NCI-H1930 (cell line): ENCODE measurements at places on chromosomes 7 and 10.

DNA sequence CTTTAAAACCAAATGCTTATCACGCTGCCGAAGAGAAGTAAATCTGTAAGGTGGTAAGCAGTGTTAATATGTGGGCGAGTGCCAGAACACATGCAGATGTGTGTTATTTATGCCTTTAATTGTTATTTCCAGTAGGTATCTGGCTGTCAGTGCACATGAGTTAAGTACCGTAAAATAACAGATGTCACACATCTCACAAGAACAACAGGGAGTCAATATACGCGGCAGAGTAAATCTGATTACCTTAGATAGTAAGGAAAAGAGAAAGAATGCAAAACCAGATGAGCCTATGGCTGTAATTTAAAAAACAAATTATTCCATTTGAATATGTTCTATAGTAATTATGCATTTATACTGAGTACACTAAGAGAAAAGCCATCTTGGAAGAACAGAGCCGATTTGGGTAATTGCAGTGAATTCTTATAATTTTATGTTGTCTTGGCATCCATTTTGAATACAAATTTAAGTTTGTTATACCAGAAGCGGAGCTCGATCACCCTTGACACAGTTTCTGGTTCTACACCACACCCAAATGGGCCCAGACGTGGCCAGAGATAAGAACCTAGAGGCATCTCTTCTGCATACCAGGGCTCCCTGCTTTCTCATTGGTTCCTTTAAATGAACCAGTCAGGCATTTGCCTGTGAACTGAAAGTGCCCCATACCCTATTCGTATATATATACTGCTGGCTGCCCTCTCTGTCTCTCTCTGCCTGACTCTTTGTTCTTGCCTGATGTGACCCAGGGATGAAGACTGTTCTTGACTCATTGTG, 34.8 kb downstream of the DNAJB9 start:
- no peak for DNase-seq

GRCh38 chr7:131265227-131265626, 62.4 kb upstream of the MKLN1 start:
- no peak for DNase-seq

DNA sequence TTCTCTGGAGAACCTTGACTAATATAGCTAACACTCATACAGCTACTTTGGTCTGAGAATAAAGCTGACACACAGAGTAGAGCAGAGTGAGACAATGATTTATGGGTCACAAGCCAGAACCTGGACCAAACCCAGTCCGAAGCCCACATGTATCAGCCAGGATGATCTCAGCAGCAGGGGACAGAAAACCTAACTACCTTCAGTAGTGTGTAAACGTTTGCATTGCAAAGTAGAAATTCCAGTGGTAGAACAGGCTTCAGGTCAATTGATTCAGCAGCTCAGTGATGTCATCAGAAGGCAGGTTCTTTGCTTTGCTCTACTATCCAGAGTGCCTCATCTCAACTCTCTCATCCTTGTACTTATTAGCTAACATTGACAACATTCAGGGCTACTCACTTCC, 62.5 kb upstream of the PALS2 start:
- DNase-seq: no peak

DNA sequence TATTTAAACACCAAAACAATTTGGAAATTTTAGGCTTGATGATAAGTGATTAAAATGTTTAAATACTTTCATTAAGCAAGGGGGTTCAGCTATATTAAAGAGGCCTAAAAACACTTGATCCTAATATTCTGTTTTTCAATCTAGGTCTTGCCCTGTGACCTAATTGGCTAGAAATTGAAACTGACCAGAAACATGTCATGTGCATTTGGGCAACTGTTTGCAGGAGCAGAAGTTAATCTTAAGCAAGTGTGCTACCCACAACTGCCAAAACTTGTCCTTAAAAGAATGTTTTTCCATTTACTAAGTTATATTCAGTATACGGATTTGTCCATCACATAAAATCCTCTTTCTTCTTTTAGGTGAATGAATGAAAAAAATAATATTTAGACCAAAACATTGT, 167.3 kb downstream of the PPP1R3A start:
- no peak for DNase-seq

DNA sequence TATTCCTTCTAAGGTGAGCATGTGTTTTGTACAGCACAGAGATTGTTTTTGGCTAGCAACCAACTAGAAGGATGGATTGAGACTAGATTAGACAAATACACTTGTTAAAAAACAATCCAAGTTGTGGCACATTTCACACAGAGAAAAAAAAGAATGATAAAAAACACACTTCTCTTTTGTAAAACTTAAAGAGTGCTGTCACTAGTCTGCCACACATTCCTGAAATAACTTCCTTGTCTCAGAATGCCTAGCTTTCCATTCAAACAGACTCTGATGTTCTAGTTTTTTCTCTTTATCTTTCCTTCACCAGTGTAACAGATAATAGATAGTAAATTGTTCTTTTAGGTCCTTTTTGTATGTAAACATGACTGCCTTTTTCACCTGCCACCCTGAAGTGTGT, 11.4 kb downstream of the DLD start:
- no peak for DNase-seq

DNA sequence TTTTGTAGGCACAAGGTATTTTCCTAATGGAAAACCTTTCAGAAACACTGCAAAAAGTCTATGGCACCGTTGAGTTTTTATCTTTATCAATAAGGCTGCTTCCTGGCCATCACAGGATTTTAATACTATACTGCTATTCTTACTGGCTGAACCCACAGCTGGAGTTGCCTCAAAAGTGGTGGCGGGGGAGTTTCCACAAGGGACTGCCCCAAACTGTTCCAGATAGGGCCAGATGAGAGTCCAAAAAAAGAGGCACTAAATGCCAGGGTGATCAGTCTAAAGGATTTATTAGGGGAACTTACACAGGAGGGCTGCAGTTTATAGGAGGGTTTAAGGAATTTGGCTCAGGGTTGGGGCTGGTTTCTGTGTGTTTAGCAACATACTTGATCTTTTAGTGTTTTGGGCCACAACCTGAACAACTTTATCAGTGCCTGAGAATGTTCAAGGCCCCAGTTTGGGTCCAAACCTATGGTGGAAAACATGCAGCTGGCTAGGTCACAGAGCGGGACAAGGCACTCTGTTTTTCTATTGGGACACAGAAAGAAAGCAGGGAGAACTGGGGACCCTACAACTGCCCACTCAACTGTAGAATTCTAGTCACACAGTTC, 41.4 kb downstream of the STAM start:
- no peak for DNase-seq
